ENCODE measurements at places on chromosomes 5 and 9.

GRCh38 chr5:141519605-141520565 is 31.0 kb downstream of the PCDHGC5 start:
- no peak for DNase-seq

DNA sequence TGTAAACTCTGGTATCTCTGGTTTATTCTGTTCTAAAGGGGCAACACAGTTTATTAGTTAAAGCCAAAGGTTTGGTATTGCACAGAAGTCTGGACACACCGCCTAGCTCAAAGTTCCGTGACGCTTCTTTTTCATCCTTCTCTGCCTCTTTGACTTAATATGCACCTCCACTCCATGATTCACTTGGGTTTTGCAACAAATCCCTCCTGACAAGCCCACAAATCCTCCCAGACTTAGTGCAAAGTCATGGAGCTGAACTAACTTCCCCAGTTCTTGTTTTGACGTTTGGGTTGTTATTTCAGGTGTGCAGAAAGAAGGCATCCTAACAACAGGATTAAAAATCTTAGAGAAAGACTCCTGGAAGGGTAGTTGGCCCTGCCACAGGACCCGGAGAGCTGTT is 441.6 kb upstream of the DMAC1 start:
- DNase-seq = no peak

DNA sequence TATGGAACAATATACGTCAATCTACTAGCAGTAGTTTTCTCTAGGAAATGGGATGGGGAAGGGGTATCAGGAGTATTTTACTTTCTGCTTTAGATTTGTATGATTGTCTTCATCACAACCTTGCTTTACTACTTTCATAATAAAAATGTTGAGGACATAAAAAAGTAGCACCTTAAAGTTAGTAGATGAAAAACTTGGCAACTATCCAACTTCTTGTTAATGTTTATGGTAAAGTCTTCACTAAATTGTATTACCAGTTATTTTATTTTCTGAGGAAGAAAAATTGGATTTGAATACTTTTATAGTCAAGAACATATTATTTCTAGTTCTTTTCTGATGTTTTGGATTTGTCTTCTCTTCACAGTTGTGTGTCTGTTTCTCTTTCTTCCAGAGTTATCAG is 372.1 kb downstream of the ARRDC3 start:
- DNase-seq = no peak

- DNase-seq = no peak
Observed at GRCh38 chr9:78788101-78788500, 491.2 kb downstream of the PSAT1 start.

DNA sequence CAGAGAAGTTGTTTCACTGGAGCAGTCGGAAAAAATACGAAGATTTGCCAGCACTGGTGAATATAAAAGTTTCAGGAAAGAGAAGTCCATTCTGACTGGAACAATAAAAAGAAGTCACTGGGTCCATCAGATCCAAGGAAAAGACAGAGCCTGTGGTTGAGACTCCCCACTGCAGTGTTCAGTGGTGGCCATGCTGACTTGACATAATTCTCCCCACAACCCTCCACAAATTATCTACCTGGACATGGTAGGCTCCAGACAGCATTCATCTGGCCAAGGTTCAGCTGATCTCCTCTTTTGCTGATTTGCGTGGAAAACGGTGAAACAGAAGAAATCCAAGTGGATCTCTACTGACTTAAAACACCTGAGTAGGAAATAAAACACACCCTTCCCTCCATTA is 8.0 kb downstream of the THBS4 start:
- DNase-seq = no peak

- DNase-seq = peak; percentile 81
Observed at GRCh38 chr9:68584189-68585033, 43.7 kb upstream of the TMEM252 start.

DNA sequence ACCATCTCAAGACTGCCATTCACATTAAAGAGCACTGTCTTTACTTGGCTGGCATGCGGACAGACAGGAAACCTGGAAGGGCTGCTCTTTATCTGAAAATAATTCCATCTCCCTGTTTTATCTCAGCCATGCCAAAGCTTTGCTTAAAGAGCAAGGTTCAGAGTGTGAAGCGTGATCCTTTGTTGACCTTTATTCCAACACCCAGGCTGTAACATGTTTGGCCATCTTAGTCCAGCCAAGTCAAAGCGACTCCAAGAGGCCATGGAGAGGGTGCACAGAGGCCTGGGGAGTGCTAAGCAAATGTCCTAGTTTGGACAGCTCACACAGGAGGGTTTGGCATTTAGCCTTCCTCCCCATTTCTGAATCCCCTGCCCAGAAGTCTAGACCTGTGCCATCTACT is 194.7 kb downstream of the PJA2 start:
- no peak for DNase-seq

DNA sequence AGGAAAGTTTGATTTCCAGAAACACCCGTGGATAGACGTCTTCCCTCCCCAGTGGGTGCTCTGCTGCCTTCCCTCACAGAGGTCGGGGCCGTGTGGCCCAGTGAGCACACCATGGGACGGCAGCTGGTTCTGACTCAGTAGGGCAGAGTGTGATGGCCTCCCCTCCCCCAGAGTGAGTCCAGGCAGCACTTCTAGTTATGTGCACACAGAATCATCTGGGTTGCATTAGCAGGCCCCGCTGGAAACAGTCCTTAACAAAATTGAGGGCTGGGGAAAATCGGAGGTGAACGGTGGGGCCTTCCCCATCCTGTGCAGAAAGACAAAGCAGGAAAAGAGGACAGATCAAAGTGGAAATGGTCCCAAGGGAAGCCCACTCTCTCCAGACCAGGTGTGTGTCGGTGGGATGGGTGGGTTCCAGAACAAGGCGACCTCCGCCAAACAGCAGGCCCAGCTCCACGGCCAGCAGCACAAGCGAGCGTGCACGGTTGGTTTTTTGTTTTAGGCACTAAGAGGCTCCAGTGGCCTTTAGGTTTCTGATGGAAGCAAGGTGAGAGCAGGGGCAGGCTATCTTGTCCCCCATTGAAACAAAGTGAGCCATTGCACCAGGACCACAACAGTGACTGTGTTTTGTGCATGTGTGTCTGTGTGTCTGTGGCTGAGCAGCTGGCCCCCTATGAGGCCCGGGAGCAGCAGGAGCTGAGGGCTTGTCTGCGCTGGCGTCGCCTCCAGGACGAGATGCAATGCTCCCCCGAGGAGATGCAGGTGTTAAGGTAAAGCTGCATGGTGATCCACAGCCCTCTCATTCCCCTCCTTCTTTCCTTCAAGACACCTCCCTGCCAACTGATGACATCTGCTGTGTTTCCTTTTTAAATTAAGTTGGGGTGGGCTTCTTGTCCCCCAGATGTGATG is 201.5 kb downstream of the AOPEP start:
- no peak for DNase-seq

GRCh38 chr9:69622676-69623075 is 49.5 kb downstream of the APBA1 start:
- no peak for DNase-seq

- DNase-seq = peak; percentile 4
Observed at GRCh38 chr5:135460246-135461033, 8.3 kb upstream of the TIFAB start.

- DNase-seq = no peak
Observed at GRCh38 chr5:160702311-160702803, 149.7 kb downstream of the ATP10B start.

DNA sequence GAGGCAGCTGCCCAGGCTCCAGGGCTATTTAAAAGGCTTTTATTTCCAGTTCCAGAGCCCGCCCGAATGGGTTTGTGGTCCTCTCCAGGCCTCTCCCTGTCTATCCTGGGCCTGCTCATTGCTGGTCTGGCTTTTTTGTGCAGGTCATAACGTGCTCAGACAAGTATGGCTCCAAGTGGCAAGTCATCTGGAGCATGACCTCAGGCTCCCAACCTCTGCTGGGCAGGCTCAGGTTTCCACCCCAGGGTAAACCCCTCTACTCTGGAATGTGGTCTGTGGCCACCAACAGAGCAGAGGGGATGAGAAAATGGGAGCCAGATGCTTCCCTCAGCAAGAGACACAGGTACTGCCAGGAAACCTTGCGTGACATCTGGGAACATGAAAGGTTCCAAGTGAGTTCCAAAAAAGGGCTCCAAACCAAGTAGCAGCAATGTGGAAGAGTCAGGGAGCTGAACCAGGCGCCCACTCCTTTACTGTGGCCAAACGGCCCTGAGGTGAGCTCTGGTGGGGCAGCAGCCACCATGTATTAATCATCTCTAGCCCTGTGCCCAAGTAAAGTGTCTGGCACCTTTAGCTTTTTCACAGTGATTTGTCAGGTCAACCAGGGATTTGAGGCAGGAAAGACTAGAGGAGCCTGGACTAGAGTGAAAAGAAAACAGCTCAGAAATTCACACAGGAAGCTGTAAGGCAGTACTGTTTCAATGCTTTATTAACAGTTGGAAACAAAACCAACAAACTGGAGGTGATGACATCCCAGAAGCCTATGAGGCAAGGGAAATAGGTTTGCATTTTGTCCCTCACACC is 25.7 kb downstream of the PCDHGC5 start:
- DNase-seq = no peak

DNA sequence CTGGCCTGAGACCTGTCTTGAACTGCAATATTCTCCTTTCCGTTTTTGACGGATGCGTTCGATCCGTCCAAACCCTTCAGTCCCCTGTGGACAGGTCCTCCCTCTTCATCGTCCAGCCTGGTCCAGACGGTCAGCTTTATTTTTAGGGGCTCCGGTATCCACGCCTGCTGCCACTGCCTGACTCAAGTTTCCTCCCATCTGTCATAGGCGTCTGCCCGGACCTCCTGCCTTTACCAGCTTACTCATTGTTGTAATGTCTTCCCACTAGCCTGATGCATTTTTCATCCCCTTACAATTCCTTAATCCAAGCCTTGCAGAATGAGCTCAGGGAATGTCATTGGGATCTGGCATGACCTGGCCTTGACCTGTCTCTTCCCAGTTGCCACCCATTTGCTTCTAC is 145.8 kb downstream of the TENT4A start:
- no peak for DNase-seq

GRCh38 chr5:96087939-96088338 is 126.3 kb upstream of the ELL2 start:
- DNase-seq = no peak

DNA sequence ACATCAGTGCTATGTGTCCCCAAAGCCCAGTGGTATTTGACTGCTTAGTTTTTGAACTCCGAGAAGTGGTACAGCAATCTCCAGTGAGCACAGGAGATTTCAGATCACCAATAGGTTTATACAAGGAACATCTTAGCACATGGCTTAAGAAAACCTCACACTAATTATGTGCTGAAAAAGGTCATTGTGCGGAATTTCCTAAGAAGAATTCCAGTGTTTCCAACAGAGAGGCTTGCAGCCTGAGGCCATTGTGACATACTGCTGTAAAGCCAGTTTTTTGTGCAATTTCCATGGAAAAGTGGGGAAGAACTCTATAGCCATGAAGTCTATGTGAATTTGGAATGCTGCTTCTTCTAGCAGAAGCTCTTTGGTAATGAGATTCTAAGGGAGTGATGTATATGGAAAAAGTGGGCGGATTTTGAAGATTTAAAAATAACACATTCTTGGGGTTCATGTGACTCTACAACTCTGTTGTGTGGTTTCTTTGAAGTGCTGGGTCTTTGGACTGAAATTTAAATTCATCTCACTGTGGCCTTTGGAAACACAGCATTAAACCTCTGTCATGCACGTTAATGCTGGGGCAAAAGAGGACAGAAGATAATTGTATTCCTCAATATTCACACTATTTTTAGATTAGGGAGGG is 110.5 kb upstream of the CD180 start:
- DNase-seq = no peak

DNA sequence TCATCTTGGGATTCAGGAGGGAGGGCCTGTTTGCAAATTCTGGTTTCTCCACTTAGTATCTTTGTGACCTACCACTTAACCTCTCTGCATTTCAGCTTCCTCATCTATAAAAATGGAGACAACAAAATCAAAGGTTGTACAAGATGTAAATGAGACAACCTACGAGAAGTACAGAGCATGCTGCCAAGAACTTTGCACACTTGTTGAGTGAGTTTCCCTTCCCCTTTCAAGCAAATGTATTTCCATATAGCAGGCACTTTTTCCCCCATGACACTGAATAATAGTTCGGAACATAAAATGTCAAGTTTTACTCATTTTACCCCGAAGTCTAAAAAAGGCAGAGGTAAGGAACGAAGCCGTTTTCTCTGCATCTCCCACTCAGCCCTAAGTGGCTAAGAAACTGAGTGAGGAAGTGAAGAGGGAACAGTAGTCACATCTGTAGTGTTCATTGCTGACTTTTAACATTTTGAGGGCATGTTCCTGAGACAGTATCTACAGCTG is 159.0 kb downstream of the TLE1 start:
- DNase-seq = no peak

DNA sequence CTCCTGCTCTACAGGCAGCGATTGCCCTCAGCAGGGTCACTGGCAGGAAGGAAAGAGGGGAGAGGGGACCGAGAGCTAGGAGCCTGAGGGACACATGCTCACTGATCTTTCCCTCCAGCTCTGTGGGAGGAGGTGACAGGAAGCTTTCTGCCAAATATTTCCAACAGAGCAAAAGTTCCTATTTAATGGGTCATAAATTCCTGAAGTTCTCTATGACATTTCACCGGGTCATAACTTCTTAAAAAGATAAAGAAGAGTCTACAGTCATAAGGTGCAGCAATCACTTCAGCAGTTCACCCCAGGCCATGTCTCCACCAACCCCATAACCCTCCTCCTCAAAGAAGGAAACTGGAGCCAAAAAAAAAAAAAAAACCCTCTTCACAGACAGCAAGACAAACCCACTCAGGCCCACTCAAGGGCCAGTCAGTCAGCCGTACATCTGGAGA is 481.1 kb downstream of the NR2F1-AS1 start:
- no peak for DNase-seq

GRCh38 chr5:147809830-147810666 is 21.4 kb downstream of the SPINK1 start:
- no peak for DNase-seq

GRCh38 chr9:15361737-15362136 is 54.7 kb upstream of the TTC39B start:
- DNase-seq = no peak

DNA sequence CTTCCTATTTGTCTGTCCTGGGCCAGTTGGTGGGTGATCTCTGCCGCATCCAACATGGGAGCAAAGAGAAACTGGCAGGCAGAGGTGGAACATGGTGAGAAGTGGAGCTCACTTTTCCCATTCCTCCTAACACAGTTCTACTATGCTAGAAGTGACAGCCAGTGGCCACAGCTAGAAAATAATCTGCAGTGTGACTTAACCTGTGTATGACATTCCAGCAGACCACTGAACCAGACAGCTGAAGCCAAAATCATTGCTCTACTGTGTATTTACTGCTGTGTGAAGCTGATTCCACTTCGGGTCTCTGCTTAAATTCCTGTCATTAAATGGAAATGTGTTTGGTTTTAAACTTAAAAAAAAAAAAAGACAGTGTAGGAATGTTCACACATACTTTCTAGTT is 523.0 kb downstream of the MTRR start:
- DNase-seq = no peak

- no peak for DNase-seq
Observed at GRCh38 chr9:33480976-33481375, 7.3 kb upstream of the NOL6 start.
